Stimulated activated CD8-positive, alpha-beta memory T cell treated with anti-CD3 and anti-CD28 coated beads, Interleukin-7, amount 100 ng/mL, for 48 hours (primary cell): ENCODE measurements at places on chromosomes 1 and 21.

DNA sequence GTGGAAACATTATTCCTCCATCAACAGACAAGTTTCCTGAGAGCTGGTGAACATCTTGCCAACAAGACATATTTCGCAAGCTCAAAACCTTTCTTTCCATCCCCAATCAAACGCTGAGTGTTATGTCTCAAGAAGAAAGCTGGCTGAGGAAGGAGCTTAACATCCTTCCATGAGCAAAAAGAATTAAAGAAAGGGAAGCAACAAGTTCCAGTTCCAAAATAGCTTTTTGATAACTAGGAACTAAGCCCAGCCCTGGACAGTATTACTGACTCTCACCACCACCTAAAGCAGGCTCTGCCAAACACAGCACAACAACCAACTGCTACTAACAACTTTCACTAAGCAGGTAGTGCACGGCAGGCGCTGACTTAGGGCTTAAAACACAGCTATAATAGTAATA, 50.2 kb downstream of the CAPZB start:
- DNase-seq, result no peak

DNA sequence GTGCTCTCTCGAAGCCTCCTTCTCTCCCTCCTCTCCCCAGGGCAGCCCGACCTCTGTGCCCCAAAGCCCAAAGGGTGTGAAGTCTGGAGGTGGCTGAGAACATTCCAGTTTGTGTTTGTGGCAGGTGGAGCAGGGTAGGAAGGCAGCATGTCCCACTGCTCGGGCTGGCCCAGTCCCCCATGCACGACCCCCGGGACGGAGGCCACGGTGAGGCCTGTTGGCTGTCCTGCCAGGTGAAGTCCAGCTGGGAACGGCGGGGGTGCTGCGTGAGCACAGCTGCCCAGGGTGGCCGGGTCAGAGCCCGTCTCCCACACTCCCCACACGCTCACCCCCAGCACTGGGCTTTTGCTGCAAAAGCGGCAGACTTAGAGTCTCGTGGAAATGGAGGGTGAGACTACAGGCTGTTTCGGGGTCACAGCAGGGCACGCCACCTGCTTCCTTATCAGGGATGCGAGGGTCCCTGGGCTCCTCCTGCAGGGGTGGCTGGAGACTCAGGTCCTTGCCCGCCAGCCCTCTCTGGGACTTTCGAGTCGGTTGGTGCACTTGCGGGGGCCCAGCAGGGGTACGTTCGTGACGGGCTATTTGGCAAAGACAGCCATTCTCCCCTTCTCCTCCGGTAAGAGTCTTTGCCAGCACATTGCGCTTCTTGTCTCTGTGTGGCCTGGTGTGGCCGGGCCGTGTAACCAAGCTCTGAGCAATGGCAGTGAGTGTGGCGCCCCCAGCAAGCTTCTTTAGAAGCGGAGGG, 40.3 kb downstream of the MORN1 start:
- DNase-seq, result no peak

- DNase-seq, result no peak
Observed at GRCh38 chr1:224198572-224198971, 15.5 kb downstream of the DEGS1 start.

DNA sequence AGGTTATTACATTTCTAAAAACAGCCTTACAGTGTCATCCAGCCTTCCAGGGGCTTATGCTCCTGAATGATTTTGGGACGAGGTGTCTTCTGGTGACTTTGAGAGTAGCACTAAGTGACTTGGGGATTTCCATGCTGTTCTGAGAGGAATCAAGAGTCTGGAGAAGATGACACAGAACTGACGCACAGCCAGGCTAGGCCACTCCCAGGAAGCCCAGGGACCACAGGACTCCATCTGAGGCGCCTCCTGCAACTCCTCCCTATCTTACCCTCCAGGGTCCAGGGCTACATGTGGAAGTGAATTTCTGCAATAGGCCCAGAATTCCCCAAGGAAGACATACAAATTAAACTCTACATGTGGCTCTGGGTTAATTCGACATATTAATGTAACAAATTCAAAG, 92.5 kb downstream of the SLC25A24 start:
- DNase-seq, result peak; percentile 9

DNA sequence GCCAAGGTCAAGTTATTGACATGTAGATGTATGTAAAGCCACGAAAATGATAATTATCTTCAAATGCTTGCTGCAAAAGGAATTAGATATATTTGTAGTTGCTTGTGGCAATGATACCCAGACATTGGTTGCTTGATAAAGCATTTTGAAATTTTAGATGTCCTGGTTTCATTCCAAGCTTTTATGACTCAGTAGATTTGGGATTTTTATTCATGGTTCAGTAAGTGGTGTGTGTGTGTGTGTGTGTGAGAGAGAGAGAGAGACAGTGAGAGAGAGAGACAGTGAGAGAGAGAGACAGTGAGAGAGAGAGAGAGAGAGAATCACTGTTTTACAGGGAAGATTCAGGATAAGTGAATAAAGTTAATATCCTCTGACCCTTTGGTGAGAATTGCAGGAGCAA, 498.2 kb upstream of the C1orf87 start:
- DNase-seq, result no peak

DNA sequence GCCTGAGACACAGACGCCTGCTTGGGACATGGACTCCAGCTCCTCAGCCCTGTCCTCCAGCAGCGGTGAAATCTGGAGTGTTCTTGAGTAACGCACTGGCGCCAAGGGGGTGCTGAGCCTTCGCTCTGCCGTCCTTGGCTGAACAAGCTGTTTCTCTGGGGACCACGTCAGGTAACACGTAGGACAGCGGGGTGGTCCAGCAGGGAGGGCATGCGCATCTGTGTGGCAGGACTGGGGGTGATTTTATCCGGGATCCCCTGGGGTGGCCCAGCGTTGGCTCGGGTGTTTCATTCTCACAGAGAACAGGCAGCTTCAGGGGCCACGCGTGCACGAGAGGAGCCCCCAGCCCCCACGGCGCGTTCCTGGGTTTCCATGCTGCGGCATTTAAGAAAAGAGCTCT, 61.2 kb downstream of the AGPAT3 start:
- no peak for DNase-seq

GRCh38 chr1:2179283-2180013, 15.1 kb downstream of the FAAP20 start:
- no peak for DNase-seq

- DNase-seq, result no peak
Observed at GRCh38 chr1:81681601-81682266, 119.0 kb upstream of the ADGRL2 start.

- no peak for DNase-seq
Observed at GRCh38 chr1:161506336-161507223, 1.3 kb downstream of the FCGR2A start.

- DNase-seq, result no peak
Observed at GRCh38 chr1:44785501-44786137, 2.4 kb downstream of the BEST4 start.

DNA sequence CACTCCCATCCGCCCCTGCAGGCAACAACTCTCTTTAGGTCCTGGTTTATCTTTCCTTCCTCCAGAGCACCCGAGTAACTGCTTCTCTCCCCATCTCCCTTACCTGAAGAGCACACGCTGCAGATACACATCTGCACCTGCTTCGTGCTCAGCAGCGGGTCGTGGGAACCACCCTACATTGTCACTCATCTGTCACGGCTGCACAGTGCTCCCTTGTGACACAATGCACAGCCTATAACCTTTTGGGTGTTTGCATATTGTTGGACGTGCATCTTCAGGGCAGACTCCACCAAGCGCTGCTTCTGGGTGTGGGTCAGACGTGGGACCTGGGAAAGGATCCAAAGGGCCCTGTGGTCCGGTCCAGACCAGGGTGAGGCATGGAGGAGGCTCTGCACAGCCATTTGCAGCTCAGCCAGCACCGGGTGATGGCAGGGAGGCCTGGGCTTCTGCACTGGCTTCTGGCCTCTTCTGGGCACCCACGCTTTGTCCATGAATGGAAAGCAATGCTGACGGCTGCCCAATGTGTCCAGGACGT, 42.5 kb downstream of the WDR4 start:
- no peak for DNase-seq

DNA sequence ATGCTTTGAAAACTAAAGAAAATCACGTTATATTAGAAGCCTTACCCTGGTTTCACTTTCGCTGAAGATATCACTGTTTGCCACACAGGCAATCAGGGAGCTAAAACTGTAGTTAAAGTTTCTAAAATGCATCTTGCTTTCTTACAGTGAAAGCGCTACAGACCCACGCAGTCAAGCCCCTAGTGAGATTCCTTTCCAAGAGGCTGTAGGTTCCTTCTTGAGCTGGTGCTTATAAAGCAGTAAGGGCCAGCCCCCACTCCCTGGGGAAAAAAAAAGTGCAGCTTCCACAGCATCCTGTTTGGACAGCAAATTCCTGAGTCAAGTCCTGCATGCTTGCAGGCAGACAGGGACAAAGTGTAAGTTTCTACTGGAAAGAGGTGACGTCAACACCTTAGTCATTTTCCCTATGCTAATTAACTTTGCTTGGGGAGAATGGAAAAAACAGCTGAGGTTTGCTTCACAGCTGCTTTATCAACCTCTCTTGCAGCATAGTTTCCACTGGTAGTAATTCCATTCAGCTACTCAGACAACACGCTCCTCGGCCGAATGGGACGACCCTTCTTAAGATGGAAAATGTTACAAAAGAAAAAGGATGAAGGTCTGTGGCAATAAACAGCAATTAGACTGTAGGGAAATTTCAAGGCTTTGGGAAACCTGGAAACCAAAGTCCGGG, 14.7 kb upstream of the KCNE1 start:
- DNase-seq, result no peak

GRCh38 chr1:183349201-183349711, 68.9 kb downstream of the NMNAT2 start:
- no peak for DNase-seq

DNA sequence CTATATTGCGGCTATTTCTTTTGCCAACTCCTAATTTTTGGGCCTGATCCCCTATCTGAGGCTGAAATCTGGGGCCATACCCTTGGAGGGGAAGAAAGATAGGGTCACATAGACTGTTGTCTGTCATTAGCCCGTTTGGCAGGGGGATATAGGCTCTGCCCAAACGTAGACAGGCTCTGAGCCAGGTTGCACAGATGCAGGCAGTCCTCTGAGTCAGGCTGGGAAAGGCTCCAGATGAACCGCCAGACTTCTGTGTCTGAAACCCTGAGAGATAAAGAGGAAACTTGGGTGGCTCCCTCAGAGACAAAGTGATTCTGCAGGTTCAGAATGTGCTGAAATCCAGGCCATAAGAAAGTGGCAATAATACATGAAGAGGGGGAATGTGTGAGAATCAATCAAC, 4.0 kb upstream of the CAP1 start:
- no peak for DNase-seq

GRCh38 chr1:188706742-188707141, 1770.9 kb downstream of the BRINP3 start:
- no peak for DNase-seq

DNA sequence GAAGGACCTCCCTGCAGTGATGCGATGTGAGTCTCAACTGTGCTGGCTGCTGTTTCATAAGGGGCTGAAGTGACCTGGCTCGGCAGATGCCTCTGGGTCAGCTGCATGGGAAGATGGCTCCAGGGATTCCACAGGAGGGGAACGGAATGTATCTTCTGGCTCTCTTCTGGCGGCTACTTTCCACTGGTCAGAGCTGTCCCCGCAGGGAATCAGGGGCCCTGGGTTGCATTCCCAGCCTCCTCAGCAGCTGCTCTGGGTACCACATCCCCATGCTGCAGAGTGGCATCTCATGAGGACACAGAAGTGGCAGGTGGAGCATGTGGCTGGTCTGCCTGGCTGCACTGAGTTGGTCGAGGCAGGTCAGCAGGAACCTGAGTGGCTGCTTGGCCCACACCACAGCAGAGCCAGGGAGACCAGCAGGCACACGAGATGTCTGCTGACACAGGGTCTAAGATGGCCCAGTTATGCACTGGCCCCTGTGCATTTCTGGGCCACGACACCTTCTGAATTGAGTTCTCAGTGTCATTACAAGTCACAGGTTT, 42.8 kb downstream of the POFUT2 start:
- DNase-seq, result no peak

DNA sequence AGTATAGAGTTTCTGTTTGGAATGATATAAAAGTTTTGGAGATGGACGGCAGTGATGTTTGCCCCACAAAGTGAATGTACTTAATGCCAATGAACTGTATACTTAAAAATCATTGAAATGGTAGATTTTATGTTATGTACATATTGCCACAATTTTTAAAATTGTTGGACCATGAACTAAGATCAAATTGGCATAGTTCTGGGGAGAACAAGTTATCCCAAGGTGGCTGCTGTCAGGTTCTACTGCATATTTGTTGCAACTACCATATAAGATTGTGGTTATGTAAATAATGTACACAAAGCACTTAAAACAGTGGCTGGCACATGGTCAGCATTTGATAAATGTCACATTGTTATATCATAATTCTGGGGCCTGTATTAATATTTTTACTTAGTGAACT, 466.4 kb downstream of the SIPA1L2 start:
- no peak for DNase-seq

DNA sequence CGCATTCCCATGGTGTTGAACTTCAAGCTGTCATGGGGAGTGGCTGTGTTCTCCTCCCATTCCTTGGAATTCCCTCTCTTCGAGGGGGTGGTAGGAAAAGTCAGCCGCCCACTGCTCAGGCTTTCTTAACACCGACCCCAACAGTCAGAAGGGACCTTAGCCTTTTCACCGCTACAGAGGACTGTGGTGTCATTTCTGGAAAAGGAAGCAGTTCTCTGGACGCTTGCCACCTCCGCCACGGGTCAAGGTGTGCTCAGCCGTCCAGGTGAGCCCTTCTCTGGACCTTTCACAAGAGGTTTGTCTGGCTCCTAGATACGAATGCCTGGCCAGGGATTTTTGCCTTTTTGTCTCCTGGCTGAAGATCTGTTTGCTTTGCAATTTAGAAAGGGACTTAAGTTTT, 31.8 kb downstream of the CLIC6 start:
- DNase-seq, result no peak

DNA sequence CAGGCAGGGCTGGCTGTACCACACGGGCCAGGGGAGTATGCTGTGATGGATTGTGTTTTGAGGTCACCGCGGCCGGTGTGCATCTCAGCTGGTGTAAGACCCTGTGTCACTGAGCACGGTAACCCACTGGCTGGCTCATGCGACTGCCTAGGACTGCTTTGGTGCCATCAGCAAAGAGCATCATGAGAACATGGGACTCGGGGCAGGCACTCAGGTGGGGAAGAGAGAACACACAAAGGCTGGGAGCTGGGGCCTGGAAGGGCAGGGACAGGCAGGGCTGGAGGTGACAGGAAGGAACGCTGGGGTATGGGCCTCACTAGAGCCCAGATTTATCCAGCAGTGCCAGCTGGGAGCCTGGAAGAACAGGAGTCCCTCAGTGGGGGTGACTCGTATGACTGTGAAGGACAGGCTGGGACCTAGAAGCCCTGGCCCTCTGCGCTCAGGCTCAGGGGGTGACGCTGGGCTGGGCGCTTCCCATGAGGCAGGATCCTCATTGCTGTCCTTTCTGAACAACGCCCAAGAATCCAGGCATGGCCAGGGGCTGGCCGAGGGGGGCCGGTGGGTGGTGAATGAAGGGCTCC, 210.4 kb upstream of the VAMP3 start:
- no peak for DNase-seq

GRCh38 chr1:164635059-164635802, 76.2 kb downstream of the PBX1 start:
- DNase-seq, result no peak
